ENCODE measurements at places on chromosomes 3 and 15. TPM values are rescaled to one million over a fixed set of nuclear protein-coding genes. Genes with fewer than 3 reads are reported as not detected.

The FOXL2NB gene
- not detected for total RNA-seq

GRCh38 chr15:80099241-80099640 lies 39.8 kb downstream of the ZFAND6 start:
- DNase-seq = no peak

The SAXO2 gene
- total RNA-seq = 0.66 TPM

- no peak for DNase-seq
These were observed 14.9 kb downstream of the ITGA11 start for GRCh38 chr15:68417051-68417450.

- no peak for DNase-seq
These were observed 13.1 kb upstream of the USP3 start for GRCh38 chr15:63491116-63491827.

DNA sequence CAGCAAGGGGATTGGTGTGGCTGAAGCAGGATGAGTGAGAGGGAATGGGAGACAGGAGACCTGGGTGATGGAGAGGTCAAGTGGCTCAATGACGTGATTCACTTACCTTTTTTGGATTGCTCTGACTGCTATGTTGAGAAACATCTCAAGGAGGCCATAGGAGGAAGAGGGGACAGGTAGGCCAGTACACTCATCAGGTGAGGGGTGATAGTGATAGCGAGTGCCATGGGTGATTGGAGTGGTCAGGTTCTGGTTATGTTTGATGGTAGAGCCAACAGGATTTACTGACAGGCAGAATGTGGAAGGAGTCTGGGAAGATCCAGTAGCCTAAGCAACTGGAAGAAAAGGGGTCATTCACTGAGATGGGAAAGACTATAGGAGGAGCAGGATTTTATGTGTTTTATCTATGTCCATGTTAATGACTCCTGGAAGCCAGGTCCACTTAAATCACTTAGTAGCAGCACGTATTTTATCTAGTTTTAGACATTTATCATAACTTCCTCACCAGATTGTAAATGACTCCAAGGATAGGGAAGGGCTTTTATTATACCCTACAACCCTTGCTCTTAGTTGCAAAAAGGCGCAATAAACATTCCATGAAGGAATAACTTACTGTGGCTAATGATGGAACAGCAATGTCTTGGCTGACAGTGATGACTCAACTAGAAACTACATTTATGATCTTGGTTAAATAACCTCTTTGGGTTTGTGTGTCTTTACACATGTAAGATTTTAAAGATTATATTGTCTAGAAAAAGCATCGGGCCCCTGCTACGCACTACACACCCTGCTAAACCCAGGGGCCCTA lies 119.8 kb upstream of the RNF7 start:
- DNase-seq = no peak

DNA sequence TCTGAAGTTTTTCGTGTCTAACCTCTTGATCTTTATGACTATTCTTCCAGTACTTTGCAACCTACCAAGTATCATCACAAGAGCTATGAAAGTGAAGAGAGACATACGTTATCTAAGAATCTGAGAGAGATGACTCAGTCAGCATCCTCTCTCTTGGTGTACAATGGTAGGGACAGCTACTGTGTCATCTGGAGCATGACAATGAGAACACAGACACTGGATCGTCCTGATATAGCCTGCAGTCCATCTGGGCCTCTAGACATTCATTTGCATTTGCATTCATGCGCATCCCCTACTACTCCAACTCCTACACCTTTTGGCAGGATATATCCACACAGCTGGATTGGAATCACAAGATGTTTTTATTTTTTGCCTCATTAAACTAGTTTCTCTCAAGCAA lies 115.2 kb downstream of the PEX5L start:
- DNase-seq = no peak

The CPNE9 gene
- total RNA-seq = not detected

DNA sequence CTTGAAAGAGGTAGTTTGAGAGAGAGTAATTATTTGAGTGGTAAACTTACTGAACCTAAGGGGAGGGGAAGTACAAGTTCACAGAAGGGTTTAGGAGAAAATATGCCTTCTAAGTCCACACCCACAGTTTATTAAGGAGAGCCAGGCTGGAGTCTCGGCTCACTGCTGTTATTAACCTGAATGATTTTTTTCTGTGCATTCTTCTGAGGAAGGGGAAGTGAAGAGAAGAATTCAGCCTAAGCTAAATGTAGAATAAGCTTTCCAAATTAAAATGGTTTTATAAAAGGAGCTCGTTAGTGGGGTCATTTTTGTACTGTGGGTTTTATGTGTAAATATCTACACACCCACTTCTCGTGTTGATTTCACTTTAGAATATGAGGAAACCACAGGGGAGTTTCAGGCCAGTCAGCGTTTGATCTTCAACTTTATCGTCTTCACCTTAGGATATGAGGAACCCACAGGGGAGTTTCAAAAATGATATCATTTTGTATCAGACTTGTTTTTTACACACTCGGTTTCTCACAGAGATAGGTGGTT lies 1.5 kb downstream of the WHAMM start:
- no peak for DNase-seq

GRCh38 chr15:62475591-62475990 lies 310.5 kb upstream of the C2CD4B start:
- DNase-seq = no peak

GRCh38 chr3:29454161-29454611 lies 173.3 kb downstream of the RBMS3 start:
- no peak for DNase-seq

The DNAJB11 gene
- 37.5 TPM for total RNA-seq

DNA sequence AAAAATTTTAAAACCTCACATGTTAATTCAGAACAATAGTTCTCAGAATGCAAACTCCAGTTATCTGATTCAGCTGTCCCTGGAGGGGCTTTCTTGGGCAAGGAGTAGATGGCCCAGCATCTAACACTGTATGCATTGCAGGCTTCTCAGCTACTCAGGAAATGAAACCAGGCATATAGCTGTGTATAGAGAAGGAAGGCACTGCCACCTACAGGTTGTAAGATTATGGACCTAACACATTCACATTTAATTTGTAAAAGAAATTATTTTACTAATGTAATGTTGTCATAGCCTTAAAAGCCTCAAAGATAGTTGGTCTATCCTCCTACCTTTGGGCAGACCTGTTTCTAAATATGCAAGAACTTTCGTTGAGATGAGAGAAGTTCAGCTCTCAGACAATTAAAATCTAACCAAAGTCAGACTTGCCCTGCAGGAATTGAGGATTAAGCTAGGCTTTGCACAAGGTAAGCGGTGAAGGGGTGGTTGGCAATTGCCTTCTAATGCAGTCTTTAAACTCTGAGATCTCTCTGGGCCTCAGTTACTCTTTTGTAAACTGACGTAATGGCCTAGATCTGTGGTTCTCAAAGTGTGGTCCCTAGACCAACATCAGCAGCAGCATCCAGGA lies 132.8 kb upstream of the SLC24A5 start:
- DNase-seq = peak; percentile 56

- no peak for DNase-seq
These were observed 213.8 kb upstream of the C2CD4B start for GRCh38 chr15:62378772-62379498.

DNA sequence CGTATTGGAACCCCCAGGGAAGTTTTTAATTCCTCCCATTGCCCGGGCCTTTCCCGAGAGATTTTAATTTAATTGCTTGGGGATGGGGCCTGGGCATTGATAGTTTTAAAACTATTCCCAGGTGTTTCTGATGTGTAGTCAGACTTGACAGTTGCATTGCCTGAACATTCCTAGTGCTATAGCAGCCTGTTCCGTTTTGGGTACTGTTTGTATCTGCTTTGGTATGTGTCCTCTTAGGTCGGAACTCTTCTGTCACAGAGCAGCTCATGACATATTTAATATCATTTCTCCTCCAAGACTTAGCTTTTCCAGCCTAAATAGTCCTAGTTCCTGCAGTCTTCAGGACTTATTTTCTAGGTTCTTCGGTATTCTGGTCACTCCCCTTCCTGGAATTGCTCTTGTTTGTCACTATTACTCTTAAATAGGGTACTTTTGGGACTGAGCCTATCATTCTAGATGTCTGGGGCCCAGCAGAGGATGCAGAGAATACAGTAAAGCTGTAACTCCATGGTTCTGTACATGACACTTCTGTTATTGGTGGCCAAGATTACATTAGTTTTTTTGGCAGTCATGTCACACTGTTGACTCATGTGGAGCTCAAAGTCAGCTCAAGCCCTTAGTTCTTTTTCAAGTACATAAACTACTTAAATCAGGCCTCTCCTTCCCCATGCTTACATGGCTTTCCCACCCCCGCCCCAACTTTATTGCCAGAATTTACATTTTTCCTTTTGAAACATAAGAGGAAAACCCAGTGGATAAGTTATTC lies 81.5 kb downstream of the BBX start:
- DNase-seq = peak; percentile 70

DNA sequence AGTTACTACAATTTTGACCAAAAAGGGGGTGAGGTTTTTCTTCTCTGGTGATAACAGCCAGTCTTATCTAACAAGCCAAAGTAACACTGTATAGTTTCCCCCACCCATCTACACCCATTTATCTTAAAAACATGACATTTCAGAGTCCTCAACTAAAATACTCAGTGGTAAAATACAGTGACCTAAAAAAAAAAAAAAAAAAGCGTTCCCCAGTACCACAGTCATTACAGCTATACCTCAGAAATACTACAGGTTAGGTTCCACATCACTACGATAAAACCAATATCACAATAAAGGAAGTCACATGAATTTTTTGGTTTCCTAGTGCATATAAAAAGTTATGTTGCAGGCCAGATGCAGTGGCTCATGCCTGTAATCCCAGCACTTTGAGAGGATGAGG lies 13.8 kb downstream of the DENND4A start:
- no peak for DNase-seq

DNA sequence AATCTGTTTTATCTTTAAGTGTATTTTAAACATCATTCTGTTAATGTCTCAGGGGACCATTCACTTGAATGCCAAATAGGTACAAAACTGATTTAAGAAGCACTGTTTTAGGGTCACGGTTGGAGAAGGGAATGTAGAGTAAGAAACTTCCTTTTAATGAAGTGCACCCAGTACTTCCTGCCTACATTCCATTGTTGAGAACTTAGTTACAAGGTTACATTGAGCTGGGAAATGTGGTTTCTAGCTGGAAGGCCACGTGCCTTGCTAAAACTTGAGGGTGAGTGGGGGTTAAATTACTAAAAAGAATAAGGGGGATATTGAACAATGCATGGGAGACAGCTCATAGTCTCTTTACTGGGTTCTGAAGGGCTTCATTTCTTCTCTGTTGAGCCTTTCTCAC lies 78.3 kb upstream of the TBC1D5 start:
- peak; percentile 52 for DNase-seq

DNA sequence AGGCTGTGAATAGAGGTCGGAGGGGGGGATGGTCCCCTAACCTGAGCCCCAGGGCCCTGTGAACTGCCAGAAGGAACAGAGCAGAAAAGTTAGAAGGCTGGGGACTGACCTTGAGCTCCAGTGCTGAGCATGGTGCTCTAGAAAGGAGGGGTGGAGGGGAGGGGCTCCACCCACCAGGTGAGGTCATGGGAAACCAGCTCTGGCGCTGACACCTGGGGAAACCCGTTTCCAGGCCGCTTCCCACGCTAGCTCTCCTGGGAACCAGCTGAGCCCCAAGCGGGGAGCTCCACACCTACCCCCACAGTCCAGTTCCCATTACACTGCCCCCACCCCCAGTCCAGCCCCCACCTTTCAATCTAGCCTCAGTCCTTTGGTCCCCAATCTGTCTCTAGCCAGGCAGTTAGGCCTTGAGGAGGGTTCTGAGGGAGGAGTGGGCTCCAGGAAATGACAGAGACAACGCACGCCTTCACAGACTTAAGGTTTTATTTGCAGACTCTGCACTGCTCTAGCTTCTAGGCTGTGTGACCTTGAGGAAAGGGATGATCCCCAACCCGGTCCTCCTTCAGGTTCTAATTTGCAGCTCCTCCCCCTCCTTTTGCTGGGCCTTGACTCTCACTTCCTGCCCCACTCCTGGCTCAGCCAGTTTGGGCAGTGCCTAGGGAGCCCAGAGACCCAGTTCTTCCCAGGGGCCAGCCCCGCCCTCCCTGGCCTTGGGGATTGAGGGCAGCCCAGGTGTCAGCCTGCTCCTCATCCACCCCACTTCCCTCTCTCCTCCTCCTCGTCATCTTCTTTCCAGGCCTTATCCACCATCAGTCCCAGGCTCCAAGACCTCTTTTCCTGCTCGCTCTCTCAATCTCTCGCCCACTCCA lies 2.1 kb downstream of the RHOV start:
- DNase-seq = no peak

The PLA2G4E gene
- not detected for total RNA-seq

GRCh38 chr3:18758047-18758704 lies 333.0 kb upstream of the SATB1 start:
- DNase-seq = peak; percentile 8

DNA sequence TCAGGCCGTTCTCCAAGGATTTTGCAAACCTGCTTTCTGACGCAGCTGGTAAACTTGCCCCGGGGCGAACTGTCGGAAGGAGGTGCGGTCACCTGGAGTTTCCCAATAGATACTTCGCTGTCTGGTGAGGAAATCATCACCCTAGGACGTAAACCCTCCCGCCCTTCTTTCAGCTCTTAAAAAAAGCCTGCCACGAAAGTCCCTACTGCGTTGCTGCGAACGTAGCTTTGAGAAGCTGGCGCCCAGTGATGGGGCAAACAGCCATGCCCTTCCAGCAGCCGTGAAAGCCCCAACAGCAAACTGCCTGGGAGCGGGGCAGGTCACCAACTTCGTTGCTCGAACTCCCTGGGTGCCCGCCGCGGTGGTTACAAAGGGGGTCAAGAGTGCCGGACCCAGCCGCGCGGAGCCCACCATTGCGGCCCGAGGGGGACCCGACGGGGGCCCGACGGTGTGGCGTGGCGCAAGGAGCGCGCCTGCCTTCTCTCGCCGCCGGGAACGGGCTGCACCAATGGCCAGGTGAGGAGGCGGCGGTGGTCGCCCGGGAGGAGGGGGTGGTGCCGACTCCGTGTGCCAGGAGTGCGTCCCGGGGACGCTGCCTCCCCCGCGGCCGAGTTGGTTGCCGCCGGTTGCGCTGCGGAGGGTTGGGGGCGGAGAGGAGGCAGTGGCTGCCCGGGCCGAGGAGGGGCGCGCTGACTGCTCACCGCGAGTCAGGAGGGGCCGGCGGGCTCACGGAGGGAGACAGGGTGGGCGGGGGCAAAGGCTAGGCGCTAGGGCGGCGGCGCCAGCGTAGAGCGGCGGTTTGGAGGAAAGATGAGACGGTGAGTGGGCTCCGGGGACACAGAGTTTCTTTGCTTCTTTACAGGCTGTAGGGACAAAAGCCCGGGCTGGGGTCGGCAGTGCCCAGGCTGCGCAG lies at the start of gene PHLDB2:
Gene PHLDB2 (plus strand): TSS at position 205 of the 913 bp plus-strand sequence. CDS start 24,813 bp downstream, outside the sequence.
- peak; percentile 71 for DNase-seq

The DLL4 gene
- under 0.01 TPM for total RNA-seq

DNA sequence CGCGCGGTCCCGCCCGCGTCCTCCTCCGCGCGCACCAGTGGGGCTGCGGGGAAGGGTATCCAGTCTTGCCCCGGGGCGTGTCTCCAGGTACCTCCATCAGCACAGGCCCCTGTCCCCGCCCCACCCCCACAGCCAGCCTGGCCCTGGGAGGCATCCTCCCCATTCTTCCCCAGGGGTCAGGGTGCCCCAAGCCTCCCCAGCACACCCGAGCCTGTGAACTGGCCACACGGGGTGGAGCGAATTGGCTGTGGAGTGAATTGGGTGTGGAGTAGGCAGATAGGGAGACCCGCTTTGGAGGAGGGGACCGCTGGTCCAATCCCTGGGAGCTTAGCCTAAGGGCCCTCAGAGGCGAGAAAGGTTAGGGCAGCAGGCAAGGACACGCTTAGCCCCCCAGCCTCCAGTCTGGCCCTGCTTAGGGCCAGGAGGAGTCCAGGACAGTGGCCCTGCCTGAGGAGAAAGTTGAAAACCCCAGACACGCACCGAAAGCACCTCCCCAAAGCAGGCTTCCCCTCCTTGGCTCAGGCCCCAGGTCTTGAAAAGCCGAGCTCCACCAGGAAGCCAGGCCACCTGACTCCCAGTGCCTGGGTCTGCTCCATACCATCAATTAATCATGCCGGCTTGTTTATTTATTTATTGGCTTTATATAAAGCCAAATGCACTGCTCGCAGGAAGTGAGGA lies 107.7 kb upstream of the SLC6A11 start:
- DNase-seq = no peak

The MESP2 gene
- 0.99 TPM for total RNA-seq

Measured in fibroblast of lung (primary cell).